ENCODE measurements at places on chromosomes 13 and 19.

DNA sequence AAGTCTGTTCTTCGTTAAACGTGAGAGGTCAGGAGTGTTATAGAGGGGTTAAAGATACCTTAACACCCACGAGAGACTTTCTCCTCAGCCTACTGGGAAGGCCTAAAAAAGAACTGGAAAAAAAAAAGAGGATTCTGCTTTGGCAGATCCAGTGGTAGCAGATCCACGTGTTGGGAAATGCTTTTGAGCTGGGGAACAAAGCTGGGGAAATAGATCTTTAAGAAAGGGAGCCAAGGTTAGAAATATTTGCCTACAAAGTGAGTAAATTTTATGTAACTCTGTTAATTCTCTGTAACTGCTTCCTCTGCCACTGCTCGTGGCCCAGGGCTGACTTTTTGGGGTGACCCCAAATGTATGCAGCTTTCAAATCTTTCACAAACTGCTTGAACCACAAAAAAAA lies 11.7 kb downstream of the RFX2 start:
- no peak for DNase-seq

DNA sequence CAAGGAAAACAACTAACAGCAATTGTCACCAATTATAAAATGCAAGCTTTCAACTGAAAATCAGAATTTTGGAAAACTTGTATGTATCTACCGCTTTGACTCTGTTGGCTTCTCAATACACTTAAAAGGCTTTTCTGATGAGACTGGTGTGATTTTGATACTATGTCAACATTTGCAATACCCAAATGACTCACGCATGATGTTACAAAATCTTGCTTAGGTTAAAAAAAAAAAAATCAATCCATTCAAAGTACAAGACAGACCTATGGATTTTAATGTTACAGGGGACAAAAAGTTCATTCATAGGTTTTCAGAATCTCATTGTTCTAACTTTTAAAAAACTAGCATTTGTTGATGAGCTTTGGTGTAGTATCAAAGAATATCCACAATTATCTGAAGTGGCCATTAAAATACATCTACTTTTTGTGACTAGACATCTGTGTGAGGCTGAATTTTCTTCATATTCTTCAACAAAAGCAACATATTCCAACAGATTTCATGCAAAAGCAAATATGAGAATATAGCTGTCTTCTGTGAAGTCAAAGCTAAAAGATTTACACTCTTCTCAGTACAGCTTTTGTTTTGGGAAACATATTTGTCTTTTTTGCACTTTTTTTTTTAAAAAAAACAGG lies 10.7 kb downstream of the ELF1 start:
- DNase-seq: no peak

DNA sequence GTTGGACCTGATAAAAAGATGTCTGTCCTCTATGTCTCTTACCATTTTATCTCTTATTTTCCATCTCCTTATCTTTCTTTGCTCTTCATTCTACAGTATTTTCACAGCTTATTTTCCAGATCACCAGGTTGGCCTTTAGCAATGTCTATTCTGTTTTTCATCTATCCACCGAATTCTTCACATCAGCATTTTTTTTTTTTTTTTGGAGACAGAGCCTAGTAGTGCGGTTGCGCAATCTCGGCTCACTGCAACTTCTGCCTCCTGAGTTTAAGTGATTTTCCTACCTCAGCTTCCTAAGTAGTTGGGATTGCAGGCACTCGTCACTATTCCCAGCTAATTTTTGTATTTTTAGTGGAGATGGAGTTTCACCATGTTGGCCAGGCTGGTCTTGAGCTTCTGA lies 49.0 kb downstream of the DNAJC15 start:
- no peak for DNase-seq

- DNase-seq: no peak
Observed at GRCh38 chr19:14654786-14655560, 19.7 kb downstream of the ADGRE3 start.

DNA sequence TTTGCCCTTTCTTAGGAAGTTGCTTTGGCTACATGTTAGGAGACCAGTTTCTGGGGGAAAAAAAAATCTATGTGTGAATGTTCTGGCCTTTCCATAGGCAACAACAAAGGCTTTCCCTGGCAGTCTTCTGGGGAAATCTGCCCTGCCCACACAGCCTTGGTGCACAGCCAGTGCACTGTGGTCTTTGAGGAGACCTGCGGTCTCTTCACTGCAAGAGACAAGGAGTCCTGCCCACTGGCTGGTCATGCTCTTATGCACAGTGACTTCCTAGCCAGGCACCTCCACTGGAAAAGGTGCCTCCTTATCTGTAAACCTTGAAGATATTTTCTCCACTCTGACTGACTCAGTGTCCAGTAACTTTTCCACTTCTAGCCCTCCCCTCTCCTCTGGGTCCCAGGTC lies 155.1 kb downstream of the SUCLA2 start:
- no peak for DNase-seq

- no peak for DNase-seq
Observed at GRCh38 chr13:96696389-96696900, 297.8 kb downstream of the OXGR1 start.

DNA sequence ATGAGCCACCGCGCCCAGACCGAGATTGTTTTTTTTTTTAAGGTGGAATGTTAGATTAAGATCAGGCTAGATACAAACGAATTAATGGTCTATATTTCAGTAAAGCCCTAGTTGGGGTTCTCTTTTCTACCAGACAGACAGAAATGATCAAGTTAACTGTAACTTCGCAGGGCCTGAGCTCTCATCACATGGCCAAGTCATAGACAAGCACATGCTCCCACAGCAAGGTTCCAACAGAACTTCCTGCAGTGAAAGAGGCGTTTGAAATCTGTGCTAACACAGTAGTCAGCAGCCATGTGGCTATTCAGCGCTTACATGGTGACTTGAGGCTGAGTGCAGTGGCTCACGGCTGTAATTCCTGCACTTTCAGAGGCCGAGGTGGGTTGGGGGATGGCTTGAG lies 34.7 kb upstream of the SEMA6B start:
- no peak for DNase-seq

DNA sequence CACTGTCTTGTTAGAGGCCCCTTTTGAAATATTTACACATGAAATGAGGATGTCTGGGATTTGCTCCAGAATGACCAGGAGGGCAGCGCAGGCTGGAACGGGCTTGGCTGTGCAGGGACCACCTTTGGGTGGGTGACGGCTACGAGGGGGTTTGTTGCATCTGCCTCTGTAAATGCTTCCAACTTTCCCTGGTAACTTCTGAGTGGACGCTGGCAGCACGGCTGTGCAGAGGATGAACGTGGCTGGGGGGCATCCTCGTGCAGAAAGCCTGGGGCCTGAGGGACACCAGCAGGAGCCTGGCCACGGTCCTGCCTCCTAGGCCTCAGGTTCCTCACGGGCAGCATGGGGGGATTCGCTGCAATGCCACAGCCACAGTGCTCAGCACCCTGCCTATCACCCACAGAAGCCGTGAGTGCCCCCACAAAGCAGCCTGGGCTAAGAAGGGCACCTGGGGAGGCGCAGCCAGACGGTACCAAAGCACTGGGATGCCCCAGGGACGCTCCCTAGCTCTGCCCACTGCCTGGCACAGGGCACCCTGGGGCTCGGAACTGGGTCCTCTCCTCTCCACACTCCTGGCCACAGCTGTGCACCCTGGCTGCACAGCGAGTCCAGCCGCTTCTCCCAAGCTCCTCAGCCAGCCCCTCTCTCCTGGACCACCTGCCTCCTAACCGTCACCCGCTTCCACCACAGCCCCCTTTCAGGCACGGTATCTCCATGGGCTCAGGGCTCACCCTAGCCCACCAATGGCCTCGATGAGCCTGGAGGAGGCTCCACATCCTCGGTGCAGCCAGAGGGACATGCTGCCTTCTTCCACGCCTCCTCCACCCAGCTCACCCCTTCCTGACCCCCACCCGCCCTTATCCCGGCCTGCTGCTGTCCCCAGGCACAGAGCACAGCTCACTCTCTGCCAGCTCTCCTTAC lies 44.5 kb downstream of the MLLT1 start:
- DNase-seq: no peak

- no peak for DNase-seq
Observed at GRCh38 chr13:114109641-114110041, 22.8 kb downstream of the RASA3 start.

- no peak for DNase-seq
Observed at GRCh38 chr13:30868799-30869470, 37.1 kb upstream of the MEDAG start.

DNA sequence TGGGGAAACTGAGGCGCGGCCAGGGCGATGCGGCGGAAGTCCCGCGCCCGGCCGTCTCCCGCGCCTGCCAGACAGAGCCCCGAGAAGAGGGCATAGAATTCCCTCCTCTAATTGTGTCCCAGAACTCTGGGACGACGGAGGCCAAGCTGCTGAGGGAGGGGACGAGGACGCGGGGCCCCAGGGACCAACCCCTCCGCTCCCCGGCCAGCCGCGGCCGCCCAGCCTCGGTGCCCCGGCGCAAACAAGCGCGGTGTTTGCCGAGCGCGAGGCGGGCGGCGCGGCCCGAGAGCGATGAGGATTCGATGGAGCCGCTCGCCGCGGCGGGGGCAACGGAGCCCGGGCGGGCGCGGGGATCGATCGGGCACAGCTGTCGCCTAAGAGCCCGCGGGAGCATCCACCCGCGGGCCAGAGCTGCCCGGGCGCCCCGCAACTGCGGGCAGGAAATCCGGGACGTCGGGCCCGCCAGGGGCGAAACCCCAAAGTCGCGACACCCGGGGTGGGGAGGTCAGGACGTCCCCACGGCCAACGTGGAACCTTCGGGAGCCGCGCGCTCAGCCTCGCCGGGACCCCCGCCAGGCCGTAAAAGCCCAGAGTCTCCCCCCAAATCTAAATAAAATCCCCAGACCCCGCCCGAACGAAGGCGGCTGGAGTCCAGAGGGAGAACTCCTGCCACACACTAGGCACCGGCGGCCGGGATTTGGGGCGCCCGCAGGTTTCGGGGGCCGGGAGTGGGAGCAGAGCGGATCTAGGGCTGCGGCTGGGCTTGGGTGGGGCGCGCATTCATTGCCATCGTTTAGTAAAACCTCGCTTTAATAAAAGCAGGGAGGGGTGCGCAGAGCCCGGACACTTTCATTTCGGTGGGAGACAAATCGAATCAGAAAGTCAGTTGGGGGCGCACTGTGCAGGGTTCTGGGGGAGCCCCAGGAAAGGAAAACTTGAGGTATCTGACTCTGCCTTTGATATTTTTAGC lies 3.6 kb upstream of the ONECUT3 start:
- DNase-seq: no peak

DNA sequence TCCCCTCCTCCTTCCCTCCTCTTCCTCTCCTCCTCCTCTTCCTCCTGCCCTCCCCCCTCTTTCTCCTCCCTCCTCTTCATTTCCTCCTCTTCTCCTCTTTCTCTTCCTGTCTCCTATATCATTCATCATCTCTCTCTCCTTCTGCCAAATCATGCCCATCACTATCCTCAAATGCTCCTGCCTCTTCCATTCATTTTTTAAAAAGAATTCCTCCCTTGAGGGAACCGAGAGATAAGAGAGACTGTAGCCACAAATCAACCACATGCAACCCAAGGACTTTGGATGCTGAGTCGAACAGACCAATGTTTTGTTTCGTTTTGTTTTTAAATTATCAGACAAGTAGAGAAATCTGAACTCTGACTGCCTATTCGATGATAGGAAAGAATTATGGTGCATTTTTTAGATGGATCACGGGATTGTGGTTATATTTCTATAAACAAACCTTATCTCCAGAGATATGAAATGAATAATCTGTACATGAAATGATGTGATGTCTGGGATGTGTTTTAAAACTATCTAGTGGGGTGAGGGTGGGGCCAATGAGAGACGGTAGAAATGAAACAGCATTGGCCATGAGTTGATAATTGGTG lies 9.5 kb upstream of the ZNF541 start:
- no peak for DNase-seq

GRCh38 chr19:15787611-15788155 lies at the start of gene OR10H5:
OR10H5 (plus strand) TSS chr19:15787661; CDS start chr19:15794049, 6,388 bp downstream.
- no peak for DNase-seq

- peak; percentile 27 for DNase-seq
Observed at GRCh38 chr19:51690454-51691073, 2.6 kb upstream of the SPACA6 start.

DNA sequence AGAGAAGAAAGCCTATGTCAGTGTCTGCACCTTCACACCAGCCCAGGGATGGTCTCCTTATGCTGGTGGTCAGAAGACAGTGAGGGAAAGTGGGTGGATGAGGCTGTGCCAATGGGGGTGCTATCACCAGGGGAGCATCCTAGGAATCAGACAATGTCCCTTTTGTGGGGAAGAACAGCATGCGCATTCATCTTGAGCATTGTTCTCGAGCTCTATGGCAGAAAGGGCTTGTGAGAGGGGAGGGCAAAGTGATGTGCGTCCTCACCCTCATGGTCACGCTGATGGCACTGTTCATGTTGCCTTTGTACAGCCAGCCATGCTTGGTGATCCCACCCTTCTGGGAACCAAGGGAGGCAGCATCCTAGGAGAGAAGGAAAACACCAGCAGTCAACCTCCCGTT lies 56.1 kb downstream of the DOCK9 start:
- DNase-seq: no peak

DNA sequence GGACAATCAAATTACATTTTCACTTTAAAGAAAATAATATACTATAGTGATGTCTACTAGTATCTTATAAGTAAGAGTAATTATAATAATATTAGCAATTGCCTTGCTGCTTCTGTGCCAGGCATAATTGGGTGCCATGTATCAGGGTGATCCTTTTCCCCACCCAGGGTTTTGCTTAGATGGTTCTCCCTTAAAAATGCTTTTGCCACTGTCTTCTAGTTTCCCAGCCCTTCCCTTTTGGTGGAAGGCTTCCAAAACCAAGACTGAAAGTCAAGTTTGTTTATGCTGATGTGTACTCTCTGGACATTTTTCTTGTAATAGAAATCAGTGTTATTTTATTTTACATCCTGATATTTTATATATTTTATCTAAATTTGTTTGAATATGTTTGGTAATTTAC lies 77.8 kb downstream of the ITGBL1 start:
- no peak for DNase-seq

- no peak for DNase-seq
Observed at GRCh38 chr13:88022431-88023208, 351.4 kb downstream of the SLITRK5 start.

- no peak for DNase-seq
Observed at GRCh38 chr19:58531034-58531840, 11.6 kb upstream of the ZBTB45 start.

GRCh38 chr19:38650172-38650775 lies 2.8 kb downstream of the ACTN4 start:
- DNase-seq: no peak

DNA sequence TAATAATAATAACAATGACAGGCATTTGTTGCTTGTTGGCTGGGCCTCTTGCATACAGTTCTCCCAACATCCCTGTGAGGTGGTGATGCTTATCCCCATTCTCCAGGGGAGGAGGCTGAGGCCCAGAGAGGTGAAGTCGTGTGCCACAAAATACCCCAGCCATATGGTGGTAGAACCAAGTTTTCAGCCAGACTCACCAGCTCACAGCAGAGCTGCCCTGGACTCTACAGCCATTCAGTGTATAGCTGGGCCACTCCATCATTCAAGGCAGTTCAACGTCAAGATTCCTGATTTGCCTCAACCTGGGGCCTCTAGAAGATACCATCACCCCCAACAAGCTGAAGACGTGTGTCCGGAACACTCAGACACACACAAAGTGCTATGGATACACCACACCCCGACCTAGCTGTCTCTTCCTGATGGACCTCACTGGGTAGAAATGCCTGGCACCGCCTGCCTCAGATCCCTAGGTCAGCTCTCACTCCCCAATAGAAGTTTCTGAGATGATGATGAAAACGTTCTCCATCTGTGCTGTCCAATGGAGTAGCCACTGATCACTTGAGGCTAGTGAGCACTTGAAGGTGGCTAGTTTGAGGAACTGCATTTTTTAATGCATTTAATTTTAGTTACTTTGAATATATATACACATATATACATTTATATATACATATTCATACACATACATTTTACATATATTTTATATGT lies 4.3 kb upstream of the CEACAM19 start:
- DNase-seq: no peak

- DNase-seq: no peak
Observed at GRCh38 chr19:18853755-18854427, 22.1 kb downstream of the UPF1 start.

All from kidney capillary endothelial cell (primary cell).